Activated T-cell treated with anti-CD3 and anti-CD28 coated beads for 48 hours (primary cell): ENCODE measurements at places on chromosomes 13 and 19.
A peak's percentile ranks its signal among the peaks of the same experiment; 100 is the strongest.

DNA sequence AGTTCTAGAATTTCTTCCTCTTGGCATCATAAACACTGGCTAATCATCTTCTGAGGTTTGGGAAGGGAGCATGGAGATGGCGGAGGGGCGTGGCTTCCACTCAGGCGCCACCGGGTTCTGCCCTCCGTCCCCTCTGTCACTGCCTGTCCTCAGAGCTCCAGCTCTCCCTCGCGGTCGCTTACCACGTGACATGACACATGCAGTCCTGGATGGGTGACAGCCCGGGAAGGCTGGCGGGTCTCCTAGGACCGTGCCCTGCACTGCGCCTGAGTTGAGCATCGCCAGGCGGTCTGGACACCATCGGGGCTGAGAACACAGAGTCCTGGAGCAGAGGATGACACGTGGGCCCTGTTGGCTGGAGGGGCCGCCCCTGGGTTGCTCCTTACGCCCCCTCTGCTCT, 123.3 kb downstream of the RAB20 start:
- no peak for DNase-seq

DNA sequence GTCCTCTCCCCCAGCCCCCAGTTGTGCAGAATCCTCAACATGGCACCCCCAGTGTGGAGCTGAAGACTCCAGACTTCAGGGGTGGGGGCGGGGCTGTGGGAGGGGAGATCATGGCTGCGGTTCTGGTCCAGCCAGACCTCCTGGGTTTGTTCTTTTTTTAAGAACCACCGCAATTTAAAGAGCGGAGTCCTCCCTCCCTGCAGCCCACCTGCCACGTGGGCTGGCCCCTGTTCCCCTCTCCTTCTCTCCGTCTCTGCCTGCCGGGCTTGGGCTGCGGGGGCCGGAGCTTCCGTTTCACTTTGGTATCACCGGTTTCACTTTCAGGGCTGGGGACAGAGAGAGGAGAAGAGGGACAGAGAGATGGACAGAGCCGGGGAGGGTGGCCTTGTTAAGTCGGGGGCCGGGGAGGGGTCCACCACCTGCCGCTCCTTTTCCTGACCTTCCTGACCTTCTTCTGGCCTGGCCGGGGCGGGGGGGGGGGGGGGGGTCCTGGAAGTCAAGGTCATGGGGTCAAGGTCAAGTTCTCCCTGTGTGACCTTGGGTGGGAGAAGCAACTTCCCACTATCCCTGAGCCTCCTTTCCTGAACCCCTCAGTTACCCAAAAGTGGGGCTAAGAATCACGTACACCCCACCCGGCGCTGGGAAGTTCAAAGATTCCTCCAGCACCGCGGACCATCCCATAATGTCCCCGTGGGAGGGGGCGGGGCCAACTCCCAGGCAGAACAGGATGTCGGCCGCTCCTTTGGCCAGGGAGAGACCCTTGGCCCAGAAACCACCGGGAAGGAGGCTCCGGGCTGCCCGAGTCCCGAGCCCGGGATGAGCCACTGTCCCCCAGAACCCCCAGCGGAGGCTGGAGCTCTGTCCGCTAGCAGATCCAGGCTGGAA, 11.3 kb upstream of the ZBTB7A start:
- DNase-seq = no peak

- no peak for DNase-seq
Observed at GRCh38 chr13:110699148-110700145, 6.5 kb downstream of the CARS2 start.

DNA sequence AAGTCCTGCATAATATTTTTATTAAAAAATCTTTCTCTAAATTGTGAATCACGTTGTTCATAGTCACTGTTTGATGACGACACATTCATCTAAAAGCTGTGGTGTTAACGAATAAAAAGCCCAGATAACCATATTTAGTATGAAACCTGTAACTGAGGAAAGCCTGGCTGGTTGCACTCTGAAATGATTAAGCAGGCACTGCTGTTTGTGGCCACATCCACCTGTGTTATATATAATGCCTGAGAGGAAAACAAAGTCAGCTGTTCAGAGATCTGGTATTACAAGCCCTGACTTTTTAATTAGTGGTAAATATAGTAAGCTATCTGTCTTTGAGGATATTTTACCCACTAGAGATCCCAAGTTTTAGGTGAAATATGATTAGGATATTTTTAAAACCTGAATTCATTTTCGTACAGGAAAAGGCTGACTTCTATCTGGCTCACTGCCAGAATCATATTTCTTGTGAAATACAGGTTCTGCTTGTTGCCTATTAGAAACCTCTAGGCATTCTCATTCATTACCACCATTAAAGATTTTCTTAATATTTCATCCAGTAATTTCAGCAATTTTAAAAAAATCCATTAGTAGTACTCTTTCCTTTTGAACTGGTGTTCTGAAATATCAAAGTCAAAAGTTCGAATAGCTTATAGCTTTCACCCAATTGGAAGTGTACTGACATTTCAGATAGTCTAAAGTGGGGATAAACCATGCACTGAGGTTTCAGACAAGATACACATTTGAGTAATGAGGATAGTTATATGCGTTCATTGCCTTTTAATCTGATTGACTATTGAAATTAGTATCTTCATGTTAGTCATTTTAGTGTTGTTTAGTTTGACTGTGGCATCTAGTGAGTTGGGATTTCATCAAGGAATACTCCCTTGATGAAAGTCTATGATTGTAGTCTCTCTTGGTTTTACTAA, 79.7 kb downstream of the LMO7 start:
- no peak for DNase-seq

GRCh38 chr13:41007744-41008128, 11.4 kb downstream of the ELF1 start:
- no peak for DNase-seq

GRCh38 chr19:27974082-27974513, 1238.9 kb downstream of the UQCRFS1 start:
- DNase-seq = no peak

DNA sequence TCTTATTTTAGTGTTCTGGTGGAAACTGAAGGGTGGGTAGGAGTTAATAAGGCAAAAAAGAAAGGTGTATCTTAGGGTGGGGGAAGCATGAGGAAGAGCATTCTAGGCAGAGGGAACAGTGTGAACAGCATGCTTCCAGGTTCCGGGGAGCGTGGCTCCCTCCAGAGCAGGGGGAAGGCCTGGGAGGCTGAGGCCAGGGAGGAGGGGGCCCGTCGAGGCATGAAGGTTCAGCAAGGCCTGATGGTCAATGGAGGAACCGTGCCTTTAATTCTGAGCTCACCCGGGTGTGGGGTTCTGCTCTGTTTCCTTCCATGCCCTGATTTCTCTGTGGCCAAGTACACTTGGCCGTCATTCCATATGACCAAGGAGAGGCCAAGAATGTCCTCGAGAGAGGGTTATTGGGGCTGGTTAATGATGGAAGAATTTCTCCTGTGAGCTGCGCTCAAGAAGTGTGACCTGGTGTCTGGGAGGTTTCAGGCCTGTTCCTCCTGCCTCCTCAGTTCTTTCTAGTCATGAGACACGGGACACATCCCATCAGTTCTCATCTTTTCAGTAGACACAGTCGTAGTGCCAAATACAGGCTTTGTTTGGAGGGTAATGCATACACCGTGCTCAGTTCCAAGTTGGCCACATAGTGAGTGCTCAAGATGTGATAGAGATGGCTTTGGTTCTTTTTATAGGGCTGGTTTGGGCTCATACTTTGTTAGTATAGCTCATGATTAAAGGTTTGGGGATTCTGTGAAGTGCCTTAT, 73.6 kb downstream of the SIPA1L3 start:
- DNase-seq = no peak

- no peak for DNase-seq
Observed at GRCh38 chr19:2302319-2303210, 5.4 kb downstream of the LINGO3 start.

DNA sequence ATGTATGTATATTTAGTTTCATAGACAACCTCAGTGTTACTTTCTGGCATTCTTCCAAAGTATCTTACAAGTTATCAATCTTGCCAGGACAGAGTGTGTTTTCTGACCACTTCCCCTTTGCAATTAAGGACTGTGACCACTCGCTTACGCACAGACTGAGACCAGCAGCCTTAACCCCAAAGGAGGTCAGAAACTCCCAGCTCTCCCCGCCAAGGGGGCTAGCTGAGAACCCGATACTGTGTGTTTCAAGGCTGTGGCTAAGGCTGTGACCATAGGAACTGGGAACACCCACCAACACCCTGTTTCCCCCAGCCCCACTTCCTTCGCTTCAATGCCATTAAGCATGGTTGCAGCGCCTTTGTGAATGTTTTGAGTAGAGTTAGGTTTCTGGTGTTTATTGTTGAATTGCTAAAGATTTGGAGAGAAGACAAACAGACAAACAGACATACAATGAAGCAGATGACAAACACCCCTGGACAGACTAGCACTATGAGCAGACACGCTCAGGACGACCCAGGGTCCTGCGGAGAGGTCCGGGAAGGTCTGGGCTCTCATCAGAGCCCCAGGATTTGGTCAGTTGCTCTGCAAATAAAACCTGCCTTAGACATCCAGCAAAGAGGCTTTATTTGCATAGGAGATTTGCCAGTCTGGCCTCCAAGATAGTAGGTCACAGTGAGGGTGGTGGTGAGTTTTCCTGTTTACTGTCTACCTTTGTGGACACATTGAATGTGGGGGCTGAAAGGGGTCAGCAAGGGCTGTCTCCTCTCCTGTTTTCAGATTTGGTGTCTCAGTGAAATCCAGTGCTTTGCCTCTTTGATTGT, 25.0 kb upstream of the TNFSF11 start:
- DNase-seq = no peak

DNA sequence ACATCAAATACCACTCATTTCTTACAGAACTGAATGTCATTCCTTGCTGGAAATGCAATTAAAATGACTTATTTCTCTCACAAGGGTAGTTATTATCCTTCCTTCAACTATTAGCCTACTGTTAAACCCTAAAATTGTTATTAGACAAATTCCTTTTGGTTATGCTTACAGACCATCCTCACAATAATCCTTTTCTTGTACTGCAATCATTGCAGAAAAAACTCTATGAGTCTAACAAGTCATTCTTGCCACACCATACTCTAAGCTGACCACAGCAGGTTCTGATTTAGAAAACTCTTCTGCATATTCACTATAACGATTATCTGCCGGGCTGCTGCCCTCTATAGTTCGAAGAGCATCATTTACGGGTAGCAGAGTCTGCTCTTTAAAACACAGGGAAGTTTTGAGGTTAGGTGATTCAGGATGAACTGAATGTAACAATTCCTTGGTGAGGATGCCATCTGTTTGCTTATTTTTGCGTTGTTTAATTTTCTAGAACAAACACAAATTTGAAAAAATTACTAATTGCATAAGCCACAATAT, 38.2 kb downstream of the MTMR6 start:
- no peak for DNase-seq

DNA sequence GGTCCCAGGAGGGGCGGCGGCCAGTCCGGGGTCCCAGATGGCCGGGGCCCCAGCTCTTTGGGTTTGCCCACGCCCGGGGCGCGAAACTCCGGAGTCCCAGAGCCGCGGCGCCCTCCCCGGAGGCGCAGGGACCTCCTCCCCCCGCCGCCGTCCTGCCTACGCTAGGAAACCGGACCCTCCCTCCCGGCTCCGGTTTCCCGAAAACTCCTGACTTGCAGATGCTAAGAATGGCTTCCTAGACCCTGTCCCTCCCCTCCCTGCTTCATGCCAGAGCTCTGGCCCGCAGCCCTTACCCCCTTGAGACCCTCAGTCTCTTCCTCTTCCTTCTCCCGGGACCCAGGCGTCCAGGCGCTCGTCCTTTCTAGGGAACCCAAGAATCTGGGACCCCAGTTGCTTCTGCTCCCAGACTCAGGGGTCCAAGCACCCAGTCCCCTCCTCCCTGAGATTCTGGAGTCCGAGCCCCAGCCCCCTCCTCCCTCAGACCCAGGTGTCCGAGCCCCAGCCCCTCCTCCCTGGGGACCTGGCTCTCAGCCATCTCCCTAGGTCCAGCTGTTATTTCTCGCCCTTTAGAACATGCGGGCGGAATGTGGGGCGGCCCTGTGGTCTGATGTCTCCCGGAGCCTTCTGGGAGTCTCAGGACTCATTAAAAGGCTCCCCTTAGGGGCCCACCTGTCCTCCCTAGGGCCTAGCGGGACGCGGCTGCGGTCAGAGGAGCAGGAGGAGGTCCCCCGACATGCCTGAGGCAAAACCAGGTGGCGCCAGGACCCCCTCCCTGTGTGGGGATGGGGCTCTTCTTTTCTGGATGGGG, at the start of gene MYBPC2:
TSS of gene MYBPC2 (plus strand) at position 672 of the 808 bp plus-strand sequence. CDS start at position 734, 62 bp downstream.
- no peak for DNase-seq

GRCh38 chr19:3783660-3784584, 2.3 kb downstream of the MATK start:
- DNase-seq = peak; percentile 48

GRCh38 chr13:74889321-74889720, 592.6 kb downstream of the TBC1D4 start:
- DNase-seq = no peak

- DNase-seq = peak; percentile 39
Observed at GRCh38 chr13:20489185-20489820, 36.4 kb downstream of the CRYL1 start.

GRCh38 chr19:29293736-29294342, 80.9 kb upstream of the UQCRFS1 start:
- no peak for DNase-seq

DNA sequence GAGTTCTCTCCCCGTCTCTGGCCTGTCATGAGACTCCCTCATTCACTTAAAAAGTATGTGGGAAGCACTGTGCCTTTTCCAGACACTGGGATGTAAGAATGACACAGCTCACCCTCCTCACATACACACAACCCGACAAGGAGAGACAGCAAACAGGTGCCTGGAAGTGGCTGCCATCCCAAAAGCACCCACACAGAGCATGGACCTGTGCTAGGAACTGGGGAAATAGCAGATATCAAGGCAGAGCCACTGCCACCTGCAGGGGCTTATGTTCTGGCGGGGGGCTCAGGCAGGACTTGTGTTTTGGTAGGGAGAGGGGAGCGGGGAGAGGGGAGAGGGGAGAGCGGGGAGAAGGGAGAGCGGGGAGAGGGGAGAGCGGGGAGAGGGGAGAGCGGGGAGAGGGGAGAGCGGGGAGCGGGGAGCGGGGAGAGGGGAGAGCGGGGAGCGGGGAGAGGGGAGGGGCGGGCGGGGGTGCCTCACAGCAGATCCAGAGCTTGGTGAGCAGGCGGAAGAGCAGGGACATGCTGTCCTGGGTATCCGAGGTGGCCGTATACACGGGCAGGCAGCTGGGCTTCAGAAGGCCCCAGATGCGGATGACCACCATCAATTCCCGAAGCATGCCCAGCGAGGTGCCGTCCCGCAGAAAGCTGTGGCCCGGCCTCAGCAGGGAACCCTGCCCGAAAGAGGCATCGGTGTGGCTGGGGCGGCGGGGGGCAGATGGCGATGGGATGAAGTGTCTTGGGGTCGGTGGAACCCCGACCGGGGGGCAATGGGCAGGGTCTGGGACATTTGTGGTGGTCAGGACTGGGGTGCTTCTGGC, 12.2 kb downstream of the CFD start:
- DNase-seq = peak; percentile 15

DNA sequence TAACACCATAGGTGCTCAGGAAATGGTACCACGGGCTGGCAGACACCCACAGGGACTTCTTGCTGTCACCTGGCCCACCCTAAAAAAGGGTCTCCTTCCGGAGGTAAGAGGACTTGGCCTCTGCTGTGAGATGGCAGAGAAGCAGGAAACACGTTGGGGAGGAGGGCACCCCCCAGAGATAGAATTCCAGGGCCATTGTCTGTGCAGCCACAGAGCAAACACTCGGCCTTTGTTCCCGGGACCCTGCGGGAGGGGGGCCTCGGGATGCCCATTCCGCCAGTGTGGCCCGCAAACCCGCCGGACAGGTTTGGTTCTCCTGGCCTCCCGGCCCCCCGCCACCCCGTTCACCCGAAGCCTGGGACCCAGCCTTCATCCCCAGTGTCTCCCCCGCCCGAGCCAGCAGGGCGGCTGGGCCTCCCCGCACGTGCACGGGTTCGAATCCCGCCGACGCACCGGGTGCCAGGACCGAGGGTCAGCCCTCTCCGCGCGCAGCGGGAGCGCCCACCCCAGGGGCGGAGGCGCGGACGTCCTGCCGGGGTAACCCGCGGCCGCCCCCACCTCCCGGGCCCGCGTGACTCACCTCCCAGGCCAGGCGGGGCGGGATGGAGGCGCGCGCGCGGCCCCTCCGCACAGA, 714 bp downstream of the PLPP2 start:
- DNase-seq = peak; percentile 22
